ENCODE measurements at places on chromosomes 7 and 10.

DNA sequence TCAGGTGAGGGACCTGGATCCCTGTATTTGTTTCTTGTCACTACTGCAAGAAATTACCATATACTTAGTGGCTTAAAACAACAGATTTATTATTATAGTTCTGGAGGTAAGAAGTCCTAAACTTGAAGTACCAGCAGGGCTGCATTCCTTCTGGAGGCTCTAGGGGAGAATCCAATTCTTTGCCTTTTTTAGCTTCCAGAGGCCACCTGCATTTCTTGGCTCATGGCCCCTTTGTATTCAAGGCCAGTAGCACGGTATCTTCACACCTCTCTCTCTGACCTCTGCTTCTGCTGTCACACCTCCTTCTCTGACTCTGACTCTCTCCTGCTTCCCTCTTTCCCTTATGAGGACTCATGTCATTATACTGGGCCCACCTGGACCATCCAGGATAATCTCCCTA, 2.2 kb upstream of the LHPP start:
- DNase-seq, result no peak

- no peak for DNase-seq
Measured at GRCh38 chr10:43679509-43679908, 30.8 kb upstream of the ZNF32 start.

- DNase-seq, result no peak
Measured at GRCh38 chr10:22461891-22462290, 116.6 kb downstream of the SPAG6 start.

GRCh38 chr7:112272921-112273561, 66.5 kb downstream of the ZNF277 start:
- no peak for DNase-seq

DNA sequence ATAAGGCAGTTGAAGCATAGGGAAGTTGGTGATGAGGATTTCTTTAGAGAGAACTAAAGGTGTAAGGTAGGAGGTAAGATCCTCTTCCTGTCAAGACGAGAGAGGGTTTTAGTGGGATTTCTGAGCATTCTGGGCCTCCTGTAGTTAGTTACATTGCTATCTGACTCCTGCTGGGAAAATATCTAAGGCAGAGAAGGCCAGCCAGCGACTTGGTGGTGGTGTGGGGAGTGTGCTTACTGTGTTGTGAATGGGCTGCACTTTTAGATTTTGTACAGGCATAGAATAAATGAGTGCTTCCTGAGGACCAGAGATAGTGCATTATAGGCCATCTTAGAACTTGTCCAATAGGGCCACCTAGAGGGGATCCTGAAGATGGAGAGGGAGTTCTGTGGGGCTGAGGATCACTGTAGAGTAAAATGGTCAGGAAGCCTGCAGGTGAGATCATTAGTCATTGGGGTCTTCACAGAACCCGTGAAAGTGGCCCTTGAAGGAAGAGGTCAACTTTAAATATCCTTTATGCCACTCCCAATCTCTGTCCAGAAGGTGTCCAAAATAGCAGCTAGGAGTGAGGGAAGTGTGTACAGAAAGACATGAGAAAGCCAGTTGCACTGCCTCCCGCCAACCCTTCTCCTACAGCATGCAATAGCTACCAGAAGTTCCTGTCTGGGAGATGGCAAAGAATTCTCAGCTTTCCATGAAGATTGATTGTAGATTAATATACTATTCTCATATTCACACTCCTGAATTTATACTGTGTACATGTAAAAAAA, 266.6 kb downstream of the POLR1F start:
- DNase-seq, result no peak

DNA sequence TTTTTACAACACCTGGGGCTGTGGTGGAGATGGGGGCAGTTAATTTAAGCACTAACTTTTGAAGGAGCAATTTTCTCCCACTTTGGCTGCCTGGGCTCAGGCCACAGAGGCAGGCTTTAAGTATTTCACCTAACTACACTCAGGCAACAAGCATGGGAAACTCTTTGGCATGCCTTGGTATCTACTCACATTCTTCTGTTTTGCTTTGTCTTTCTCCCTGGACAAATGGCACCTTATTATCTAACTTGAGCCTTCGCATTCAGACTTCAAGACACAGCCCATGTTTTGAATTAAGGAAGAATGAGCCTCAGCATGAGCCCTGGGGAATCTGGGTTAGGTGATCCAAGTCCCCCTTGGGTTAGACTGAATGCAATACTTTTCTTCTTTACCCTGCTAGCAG, 31.8 kb upstream of the BMPER start:
- no peak for DNase-seq
